ENCODE measurements at places on chromosomes 2 and 18. TPM values are rescaled to one million over a fixed set of nuclear protein-coding genes. Genes with fewer than 3 reads are reported as not detected.
A peak's percentile ranks its signal among the peaks of the same experiment; 100 is the strongest.

DNA sequence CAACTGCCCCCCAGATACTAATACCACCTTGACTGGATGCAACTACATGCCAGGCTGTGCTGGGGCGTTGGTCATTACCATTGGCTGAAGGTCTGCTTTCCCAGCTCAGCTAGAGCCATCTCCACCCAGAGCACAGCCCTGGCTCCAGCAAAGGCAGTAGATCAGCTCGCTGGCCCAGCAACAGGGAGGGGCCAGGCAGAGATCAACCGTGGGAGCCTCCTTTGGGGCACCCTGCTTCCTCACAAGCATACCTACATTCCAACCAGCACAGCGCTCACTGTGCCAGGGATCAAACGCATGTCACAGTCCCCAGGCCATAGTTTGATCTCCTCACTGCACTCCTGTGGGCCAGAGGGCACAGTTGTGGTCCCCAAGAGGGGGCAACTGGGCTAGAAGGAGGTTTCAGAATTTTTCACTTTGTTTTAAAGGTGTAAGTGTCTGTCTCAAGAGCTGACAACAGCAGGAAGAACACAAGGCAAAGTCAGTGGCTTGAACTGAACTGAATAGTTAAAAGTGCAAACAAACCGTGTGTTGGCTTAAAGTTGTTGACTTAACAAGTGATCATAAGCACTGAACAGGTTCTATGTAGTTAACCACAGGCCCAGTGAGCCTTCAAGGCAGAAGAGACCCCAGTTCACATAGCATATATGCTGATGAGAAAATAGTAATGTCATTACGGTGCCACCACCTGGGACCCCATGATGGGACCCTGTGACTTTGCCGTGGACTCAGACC, 70.1 kb upstream of the BZW1 start:
- H3K27me3 ChIP-seq: no peaks in the 10 kb centered on the region
- H3K4me3 ChIP-seq: no peak overlapping the region
- DNase-seq: no peak
- peaks cover 4% of the 10 kb centered on the region for H3K4me1 ChIP-seq

Gene WNT10A
- polyA plus RNA-seq: 0.30 TPM

- no peaks in the 10 kb centered on the region for H3K27me3 ChIP-seq
- DNase-seq: no peak
- H3K4me1 ChIP-seq: no peaks in the 10 kb centered on the region
- H3K27ac ChIP-seq: no peak overlapping the region
These were observed 23.1 kb downstream of the ID2 start for GRCh38 chr2:8704906-8705305.

GRCh38 chr2:75074708-75075107, 116.3 kb downstream of the POLE4 start:
- no peaks in the 10 kb centered on the region for H3K4me1 ChIP-seq
- H3K27me3 ChIP-seq: no peaks in the 10 kb centered on the region
- DNase-seq: no peak
- no peaks in the 10 kb centered on the region for H3K36me3 ChIP-seq
- no peak overlapping the region for H3K27ac ChIP-seq

DNA sequence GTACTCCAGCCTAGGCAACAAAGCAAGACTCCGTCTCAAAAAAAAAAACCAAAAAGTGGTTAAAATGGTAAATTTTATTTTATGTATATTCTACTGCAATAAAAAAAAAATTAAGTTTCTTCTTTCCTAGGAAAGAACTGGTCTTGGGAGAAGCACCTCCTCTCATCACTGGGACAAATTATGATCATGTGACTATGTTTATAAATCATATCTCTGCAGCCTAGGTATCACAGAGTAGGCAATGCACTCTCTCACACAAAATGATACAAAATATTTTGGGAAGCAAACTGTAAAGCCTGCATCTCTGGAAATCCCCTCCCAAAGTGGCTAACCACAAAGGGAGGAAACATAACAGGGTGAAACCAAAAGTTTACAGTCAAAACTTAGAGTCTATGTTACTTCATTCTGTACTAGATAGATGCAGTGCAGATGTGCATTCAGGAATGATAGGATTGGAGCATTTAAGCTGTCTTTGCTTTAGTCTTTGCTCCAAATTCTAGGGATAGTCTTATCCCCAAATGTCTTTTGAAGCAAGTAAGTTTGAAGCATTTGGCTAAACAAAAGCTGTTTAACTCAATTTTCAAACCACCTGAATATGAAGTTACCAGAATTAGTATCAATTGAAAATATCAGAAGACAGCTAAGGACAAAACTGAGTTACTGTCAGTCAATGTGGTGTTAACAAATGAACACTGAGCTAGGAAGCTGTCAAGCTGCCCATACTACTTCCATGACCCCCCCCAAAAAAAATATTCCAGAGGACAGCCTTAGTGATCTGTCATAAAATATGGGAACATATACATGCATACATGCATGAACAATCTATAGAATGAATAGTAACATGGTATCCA, 21.1 kb upstream of the MALT1 start:
- no peak overlapping the region for H3K27ac ChIP-seq
- H3K27me3 ChIP-seq: no peaks in the 10 kb centered on the region
- DNase-seq: no peak
- no peaks in the 10 kb centered on the region for H3K36me3 ChIP-seq

DNA sequence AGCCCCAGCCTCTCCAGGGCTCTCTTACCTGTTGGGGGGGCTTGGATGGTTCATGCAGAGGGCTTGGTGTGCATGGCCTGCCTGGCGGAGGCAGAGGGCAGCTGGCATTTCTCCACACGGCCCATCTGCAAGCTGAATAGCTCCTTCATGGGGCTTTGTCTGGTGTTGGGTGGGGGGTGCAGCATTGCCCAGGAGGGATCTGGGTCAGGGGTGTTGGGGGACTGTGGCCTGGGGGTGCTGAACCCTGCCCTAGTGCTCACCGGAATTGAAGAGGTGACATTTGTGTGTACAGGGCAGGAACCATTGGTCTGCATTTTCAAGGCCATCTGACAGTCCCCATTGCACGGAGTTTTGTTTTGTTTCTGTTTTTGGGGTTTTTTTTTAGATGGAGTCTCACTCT, 58.8 kb upstream of the HAAO start:
- H3K27me3 ChIP-seq: no peaks in the 10 kb centered on the region
- no peaks in the 10 kb centered on the region for H3K36me3 ChIP-seq
- H3K27ac ChIP-seq: no peak overlapping the region
- H3K4me1 ChIP-seq: no peaks in the 10 kb centered on the region
- DNase-seq: no peak
- no peak overlapping the region for H3K4me3 ChIP-seq

DNA sequence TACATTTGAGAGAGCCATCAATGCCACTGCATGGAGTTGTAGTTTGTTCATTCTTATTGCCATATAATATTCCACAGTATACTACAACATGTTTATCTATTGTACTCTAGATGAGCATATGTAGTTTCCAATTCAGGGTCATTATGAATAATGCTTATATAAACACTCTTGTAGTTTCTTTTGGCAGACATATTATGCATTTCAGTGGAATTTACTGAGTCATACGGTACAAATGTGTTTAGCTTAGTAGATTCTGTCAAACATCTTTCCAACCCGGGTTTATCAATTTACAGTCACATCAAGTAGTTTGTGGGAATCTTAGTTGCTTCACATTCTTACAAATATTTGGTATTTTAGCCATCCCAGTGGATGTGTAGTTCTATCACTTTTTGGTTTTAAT, 161.1 kb downstream of the KCNH7 start:
- H3K4me1 ChIP-seq: no peaks in the 10 kb centered on the region
- no peak overlapping the region for H3K27ac ChIP-seq
- no peaks in the 10 kb centered on the region for H3K36me3 ChIP-seq
- no peaks in the 10 kb centered on the region for H3K27me3 ChIP-seq
- no peak overlapping the region for H3K4me3 ChIP-seq

Gene SRD5A2
- 0.05 TPM for polyA plus RNA-seq

DNA sequence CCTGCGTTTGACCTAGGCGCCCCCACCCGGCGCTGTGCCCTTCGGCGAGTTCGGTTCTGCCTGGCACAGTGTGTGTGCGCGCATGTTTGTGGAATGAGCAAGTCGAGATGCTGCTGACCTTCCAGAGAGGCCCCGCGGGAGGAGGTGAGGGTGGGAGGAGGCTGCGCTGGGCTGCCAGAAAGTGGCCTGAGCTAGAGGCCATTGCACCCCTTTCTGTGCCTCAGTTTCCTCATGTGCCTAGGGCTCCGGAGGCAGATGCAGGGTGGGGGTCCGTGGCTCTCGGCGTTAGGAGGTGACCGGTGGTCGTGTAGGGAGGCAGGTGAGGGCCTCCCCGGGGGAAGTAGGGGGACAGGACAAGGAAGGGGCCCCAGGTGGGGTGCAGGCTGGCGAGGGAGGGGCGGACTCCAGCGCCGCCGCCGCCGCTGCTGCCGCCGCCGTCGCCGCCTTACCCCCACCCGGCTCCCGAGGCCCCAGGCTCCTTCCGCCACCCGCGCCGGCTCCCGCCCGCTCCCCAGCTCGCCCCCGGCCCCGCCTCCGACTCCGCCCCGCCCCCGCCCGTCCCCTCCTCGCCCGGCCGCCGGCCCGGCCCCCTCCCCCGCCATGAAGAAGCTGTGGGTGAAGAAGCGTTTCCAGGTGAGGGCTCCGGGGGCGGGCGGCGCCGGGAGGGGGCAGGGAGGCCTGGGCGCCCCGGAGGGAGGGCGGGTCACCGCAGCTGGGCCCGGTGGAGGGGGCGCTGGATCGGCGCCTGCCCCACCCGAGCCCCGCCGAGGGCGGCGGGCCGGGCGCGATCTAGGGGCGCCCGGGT, 7.0 kb downstream of the SPEG start:
- DNase-seq: peak; percentile 29
- H3K4me1 ChIP-seq: no peaks in the 10 kb centered on the region
- peak overlapping the region; percentile 34 for H3K4me3 ChIP-seq
- H3K27me3 ChIP-seq: no peaks in the 10 kb centered on the region
- no peak overlapping the region for H3K27ac ChIP-seq

DNA sequence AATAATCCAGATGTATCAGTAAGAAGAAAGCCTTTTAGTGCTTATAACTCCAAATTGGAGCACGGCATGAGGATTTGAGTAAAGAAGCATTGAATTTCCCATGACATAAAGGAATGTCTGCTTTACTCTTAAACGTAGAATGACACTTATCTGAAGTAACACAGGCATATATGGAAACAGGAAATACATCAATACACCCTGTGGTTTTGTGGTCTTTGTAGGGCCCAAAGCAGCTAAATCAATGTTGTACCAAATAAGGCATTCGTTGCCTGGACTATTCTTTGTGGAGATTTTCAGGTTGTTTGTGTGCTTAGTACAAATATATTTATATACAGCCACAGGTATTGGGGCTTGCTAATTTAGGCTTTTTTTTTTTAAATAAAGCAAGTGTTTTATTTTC, 660.5 kb downstream of the LRRTM4 start:
- no peaks in the 10 kb centered on the region for H3K27me3 ChIP-seq
- H3K4me3 ChIP-seq: no peak overlapping the region
- no peak overlapping the region for H3K27ac ChIP-seq
- DNase-seq: no peak
- H3K4me1 ChIP-seq: no peaks in the 10 kb centered on the region
- H3K36me3 ChIP-seq: no peaks in the 10 kb centered on the region

Gene ABI2
- polyA plus RNA-seq: 12.8 TPM

Gene UPP2
- polyA plus RNA-seq: not detected

Gene L3MBTL4
- polyA plus RNA-seq: 2.7 TPM

DNA sequence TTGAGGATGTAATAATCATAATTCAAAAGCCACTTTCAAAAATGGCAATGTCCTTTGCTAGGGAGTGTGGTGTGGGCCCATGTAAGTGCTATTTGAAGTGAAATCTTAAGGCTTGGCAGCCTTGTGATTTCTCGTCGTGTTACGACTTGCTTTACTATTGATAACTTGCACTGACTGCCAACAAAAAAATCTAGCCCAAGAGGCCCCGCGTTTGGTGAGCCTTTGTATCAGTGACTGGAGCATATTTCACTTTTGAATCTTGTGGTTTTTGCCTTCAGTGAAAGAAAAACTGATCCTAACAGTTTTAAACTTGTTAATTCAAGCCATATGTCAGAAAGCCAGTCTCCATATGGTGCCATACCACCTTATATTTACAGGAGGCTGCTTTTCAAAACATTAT, 248.0 kb downstream of the TMEM182 start:
- H3K4me3 ChIP-seq: no peak overlapping the region
- no peaks in the 10 kb centered on the region for H3K36me3 ChIP-seq
- no peak overlapping the region for H3K27ac ChIP-seq
- H3K4me1 ChIP-seq: no peaks in the 10 kb centered on the region
- no peak for DNase-seq

GRCh38 chr18:61655630-61656029, 237.2 kb downstream of the RNF152 start:
- no peak overlapping the region for H3K4me3 ChIP-seq
- H3K4me1 ChIP-seq: no peaks in the 10 kb centered on the region
- H3K27ac ChIP-seq: peak overlapping the region; percentile 34
- DNase-seq: no peak

Gene TMEM17
- 1.3 TPM for polyA plus RNA-seq

DNA sequence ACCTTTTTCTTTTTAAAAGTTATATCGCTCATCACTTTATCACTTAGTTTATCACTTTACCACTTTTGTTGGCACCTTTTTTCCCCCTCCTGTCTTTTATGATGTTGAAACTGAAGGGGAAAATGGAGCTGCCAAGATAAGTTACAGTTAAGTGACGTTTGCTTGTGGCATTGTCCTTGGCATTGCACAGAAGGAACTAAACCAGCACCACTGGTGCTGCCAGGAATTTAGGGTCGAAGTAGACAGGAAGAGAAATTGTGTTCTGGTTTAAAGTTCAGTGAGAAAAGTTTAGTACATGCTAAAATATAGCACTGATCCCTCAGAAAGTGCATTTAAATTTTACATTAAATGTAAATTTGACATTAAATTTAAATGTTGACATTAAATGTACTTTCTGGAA, 49.9 kb downstream of the MYO1B start:
- no peaks in the 10 kb centered on the region for H3K27me3 ChIP-seq
- H3K36me3 ChIP-seq: no peaks in the 10 kb centered on the region
- no peak for DNase-seq

DNA sequence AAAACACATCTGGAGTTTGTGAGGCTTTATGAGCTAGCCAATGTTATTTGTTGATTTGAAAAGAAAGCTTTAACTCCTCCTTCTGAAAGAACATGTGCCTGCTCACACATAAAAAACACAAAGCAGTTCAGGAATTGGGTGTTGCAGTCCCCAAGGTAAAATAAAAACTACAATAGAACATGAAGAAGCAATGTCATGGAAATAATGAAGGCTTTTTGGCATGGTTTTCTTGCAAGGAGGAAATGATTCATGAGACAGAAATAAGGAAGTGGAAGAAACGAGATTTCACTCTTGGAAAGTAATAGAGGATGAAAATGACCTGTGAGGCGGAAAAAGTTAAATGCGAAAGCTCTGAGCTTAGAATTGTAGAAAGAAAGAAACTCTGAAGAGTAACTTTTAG, 81.1 kb downstream of the TRIB2 start:
- no peaks in the 10 kb centered on the region for H3K4me1 ChIP-seq
- no peak overlapping the region for H3K4me3 ChIP-seq
- no peaks in the 10 kb centered on the region for H3K36me3 ChIP-seq
- DNase-seq: no peak

- no peak overlapping the region for H3K27ac ChIP-seq
- H3K4me1 ChIP-seq: no peaks in the 10 kb centered on the region
- no peak overlapping the region for H3K4me3 ChIP-seq
- no peaks in the 10 kb centered on the region for H3K36me3 ChIP-seq
- H3K27me3 ChIP-seq: no peaks in the 10 kb centered on the region
These were observed 109.4 kb downstream of the KCTD1 start for GRCh38 chr18:26438980-26439379.

Gene CCBE1
- 0.77 TPM for polyA plus RNA-seq

Gene LCT
- not detected for polyA plus RNA-seq

- no peaks in the 10 kb centered on the region for H3K27me3 ChIP-seq
- H3K27ac ChIP-seq: no peak overlapping the region
- no peaks in the 10 kb centered on the region for H3K36me3 ChIP-seq
- no peak for DNase-seq
These were observed 129.5 kb downstream of the TMEM182 start for GRCh38 chr2:102891296-102891695.

Gene MAP3K20
- 4.1 TPM for polyA plus RNA-seq

GRCh38 chr2:148909114-148909513, 34.1 kb downstream of the KIF5C start:
- no peaks in the 10 kb centered on the region for H3K27me3 ChIP-seq
- no peak overlapping the region for H3K27ac ChIP-seq
- H3K4me3 ChIP-seq: no peak overlapping the region
- H3K4me1 ChIP-seq: no peaks in the 10 kb centered on the region

All from pancreas (tissue), 10 donors.